ENCODE measurements at places on chromosomes 5 and 9.

DNA sequence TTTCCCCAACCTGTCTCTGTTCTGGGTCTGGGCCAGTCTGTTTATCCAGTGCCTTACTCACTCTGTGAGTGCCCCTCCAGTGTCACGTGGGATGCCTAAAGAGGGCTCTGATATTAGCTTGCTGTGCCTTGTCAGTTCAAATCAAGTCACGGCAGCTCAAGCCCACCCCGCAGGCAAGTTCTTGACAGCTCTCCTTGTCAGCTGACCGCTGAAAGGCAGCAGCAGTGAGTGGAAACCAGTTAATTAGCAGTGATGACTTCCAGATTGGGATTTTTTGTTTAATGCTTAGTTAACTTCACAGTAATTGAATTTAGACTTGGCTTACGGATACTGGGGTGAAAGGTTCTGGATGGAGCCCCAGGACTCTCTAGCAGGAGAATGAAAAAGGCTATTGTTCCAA lies 210.1 kb downstream of the PSAT1 start:
- no peak for DNase-seq

DNA sequence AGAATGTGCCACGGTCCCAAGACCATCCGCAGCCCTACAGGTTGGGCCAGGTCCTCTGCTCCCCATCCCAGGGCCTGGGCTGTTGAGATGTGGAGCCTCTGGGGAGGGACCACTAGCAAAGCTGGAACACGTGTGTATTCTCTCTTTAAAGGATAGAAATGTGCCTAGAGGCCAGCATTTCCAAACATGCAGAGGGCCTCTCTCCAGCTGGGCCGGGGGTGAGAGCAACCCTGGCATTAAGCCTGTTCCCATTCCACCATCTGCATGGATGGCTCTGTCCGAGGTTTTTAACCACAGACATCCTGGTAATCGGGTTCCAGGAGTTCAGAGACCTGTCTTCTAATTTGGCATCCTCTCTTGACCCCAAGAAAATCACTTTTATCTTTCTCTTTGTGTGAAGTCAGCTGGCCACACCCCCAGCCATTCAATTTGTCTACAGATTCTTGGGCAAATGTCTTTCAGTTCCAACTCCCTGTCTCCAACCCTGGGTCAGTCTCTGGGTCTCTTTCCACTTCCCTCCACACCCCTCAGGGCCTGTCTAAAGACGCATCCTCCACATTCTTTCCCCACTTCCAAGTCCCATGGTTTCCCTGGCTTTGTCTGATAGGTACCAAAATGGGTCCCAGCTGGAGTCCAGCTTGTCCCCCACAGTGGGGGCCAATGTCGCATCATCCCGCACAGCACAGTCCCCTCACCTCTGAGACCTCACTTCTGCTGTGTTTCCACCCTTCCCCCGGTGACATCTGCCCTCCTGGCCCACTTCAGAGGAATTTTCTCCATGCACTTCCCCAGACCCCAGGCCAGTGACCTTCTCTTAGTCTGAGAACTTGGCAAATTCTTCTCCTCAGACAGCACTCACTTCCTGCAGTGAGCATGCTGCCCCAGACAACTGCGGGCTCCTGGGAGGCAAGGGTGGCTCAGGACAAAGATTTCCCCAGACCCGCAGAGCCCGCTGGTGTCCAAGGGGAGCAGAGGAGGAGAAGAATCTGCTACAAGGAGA lies 56.8 kb downstream of the PTPDC1 start:
- no peak for DNase-seq

DNA sequence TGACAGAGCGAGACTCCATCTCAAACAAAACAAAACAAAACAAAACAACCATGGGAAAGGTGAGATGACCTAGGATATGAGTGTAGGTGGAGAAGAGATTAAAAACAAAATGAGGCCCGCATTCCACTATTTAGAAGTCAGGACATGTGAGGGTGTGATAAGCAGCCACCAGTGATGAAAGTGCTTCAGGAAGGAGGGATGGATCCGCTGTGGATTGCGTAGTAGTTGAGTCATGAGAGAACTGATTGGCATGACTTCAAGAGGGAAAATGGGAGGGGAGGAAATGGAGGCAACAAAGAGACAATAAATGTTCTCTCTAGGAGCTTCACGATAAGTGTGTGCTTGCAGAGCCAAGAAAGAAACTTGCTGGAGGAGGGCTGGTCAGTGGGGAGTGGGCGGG lies 367.6 kb downstream of the ARL15 start:
- no peak for DNase-seq

DNA sequence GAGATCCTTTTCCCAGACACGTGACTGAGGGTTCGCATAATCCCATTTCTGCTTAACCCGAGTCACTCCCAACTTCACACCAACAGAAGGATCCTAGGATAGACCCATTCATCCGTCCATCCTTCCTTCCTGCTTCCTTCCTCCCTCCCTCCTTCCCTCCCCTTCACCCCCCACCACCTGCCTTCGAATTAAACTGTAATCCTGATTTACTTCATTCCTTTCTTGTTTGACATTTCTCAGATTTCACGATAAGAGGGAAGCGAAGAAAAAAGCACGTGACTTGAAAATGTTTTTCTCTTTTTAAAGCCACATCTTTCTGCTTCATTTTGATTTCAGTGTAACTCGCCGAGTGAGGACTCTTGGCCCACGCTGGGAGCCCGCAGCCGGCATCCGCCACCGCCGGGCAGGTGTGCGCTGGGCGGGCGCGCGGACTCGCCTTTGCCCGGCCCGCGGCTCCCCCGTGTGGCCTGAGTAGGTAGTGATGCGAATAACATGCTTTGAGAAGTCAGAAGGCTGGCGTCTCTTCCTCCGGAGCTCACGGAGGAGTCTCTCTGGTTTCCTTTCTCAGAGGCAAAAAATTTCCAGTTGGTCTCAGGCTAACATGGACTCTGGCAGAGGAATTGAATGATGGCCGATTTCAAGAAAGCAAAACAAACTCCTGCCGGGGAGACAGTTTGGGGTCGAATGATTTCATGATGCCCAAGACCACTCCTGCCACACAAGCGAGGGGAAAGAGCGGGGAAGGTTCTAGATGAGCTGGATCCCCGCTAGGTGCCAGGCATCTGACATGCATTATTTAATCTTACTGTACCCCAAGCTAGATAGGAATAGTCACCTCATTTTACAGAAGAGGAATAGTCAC lies 117.7 kb downstream of the SLC12A2 start:
- DNase-seq: peak; percentile 73

DNA sequence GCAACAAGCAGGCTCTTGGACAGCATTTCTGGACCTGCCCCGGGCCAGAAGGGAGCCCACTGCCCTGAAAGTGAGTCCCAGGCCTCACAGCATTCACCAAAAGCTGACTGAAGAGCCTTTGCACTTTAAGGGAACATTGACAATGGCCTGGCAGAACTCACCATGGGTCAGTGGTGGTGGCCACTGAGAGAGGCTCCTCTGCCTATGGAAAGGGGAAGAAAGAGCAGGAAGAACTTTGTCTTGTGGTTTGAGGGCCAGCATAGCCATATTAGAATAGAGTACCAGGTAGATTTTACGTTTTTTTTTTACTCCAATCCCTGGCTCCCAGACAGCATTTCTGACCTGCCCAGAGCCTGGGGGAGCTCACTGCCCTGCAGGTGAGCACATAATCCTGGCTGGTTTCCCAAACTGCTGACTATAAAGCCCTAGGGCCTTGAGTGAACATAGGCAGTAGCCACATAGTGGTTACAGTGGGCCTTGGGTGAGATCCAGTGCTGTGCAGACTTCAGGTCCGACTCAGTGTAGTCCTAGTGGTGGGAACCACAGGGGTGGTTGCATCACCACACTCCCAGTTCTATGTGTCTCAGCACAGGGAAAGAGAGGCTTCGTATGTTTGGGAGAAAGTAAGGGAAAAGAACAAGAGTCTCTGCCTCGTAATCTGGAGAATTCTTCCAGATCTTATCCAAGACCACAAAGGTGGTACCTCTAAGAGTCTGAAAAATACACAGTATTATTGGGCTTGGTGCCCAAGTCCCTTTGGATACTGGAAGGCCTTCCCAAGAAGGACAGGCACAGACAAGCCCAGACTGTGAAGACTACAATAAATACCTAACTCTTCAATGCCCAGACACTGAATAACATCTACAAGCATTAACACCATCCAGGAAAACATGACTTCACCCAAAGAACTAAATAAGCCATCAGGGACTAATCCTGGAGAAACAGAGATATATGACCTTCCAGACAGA lies 89.5 kb downstream of the TSSK1B start:
- DNase-seq: no peak

DNA sequence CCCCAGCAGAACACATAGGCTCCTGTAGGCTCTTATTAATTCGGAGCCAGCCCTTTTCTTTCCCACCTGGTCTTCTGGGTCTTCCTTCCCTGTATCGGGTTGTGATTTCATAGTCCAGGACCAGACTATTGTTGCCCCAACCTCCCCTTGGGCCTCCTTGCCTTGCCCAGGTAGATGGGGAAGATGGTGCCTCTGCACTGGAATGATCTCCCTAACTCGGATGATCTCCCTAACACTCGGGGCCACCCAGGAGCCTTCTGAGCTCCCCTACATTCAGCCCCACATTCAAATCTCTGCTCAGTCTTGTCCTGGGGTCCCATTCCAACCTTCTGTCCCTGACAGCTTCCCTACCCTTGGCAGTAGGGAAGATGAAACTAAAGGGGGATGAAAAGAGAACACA lies 2.7 kb upstream of the IRF1 start:
- DNase-seq: no peak

DNA sequence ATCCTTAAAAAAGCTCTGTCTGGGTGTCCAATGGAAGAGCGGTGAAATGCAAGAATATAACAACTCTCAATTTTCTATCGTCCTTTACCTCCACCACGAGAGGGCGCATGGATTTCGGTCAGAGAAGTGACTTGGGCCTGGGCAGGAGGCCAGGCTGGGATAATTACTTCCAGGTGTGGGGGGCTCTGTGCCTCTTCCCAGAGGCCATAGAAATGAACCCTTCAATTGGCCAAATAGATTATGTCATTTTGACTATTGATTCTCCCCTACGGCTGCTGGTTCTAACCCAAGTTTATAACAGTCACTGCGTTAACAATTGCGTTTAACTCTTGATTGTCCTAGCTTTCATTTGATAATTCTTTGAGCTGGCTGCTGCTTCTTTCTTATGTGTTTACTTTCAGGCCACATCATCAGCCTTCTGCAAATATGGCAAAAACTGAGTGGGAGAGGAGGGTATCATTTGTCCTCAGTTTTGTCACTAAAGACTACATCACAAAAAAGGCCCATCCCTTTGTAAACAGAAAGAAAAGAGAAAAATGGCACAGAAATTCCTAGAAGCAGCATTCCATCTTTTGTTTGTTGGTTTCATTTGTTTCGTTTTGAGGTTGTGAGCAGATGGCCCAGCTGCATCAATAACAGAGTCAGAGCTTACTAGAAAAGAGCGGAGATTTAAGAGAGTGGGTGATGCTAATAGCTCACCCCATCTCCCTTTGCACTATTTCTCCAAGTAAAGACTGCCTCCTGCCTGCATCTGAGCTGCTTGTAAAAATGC lies 45.4 kb upstream of the ZFR start:
- DNase-seq: peak; percentile 20

DNA sequence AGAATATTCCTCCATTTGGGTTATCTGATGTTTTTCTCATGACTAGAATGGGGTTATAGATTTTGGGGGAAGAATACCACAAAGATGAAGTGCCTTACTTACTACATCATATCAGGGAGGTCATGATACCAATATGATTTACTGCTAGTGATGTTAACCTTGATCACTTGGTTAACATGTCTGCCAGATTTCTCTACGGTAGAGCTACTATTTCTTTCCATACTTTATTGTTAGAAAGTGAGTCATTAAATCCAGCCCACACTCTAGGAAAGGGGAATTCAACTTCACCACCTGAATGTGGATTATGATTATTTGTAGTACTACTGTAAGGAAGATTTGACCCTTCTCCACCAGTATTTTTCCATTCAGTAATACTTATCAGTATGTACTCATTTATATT lies 64.7 kb downstream of the UBE2R2 start:
- DNase-seq: no peak

- no peak for DNase-seq
Observed at GRCh38 chr9:89797937-89798455, 193.2 kb downstream of the GADD45G start.

GRCh38 chr5:78768781-78769380 lies 120.3 kb upstream of the LHFPL2 start:
- no peak for DNase-seq

DNA sequence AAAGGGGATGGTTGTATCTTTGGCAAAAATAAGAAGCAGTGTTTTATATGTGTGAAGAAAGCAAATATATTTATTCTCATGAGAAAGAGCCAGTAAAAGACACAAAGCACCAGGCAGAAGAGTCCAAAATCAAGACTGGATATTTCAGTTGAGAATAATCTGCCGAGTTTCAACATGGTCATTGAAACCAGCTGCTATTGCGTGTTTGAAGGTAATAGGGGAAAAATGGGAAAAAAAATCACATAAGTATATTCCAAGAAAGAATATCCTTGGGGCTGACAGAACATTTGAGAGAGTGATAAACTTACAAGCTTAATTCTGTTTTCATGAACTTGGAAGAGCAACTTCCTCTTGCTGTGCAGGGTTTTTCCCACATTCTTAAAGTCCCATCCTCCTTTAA lies 79.9 kb downstream of the ISOC1 start:
- no peak for DNase-seq

DNA sequence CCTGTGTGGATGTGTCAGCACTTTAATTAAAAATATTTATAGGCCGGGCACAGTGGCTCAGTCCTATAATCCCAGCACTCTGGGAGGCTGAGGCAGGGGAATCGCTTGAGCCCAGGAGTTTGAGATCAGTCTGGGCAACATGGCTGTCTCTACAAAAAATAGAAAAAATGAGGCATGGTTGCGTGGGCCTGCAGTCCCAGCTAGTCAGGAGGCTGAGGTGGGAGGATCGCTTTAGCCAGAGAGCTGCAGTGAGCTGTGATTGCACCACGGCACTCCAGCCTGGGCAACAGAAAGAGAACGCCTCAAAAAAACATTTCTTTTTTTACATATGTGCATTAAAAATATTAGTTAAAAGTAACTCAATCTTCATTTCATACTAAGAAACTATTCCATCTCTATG lies 6.2 kb downstream of the TBC1D9B start:
- DNase-seq: no peak

DNA sequence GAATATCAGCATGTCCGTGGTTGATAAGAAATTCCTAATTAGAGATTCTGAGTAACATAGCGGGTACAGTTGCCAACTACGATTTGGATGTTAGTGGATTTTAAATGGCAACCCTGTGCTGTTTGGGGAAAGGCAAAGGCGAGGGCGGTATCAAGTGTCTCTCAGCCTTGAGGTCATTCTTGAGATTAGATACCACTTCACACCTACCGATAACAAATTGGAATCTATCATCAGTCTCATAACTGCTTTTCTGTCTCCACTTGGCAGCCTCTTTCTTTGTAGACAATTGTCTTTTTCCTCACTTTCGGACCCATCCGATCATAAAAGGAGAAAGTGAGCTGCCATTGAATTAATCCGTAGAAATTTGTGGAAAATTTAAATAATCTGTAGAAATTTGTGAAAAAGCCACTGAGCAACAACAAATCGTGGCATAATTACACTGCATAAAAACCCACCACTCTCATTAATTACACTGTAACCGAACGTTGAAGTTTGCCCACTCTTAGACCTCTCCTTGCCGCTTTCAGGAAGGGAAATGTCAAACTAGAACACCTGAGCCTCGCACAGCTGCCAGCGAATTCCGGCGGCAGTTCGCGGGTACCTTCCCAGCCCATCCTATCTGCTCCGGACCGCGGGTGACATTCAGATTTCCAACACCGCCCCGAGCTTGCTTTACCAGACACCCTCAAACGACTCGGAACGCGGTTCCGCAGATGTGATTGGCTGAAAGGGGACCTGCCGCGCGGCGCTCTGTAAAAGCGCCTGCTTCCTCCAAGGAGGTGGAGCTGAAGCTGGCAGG lies 849 bp upstream of the RGMB start:
- no peak for DNase-seq

GRCh38 chr9:128706671-128707381 lies 4.5 kb downstream of the PKN3 start:
- DNase-seq: no peak

GRCh38 chr5:134506054-134507039 lies 19.1 kb upstream of the JADE2 start:
- DNase-seq: no peak
